HFFc6 (cell line): ENCODE measurements at places on chromosomes 3 and 15. TPM values are rescaled to one million over a fixed set of nuclear protein-coding genes. Genes with fewer than 3 reads are reported as not detected.

GOLGA6L4 gene
- 0.72 to 0.91 TPM (median 0.74 TPM) in 3 replicates for total RNA-seq

CEMIP gene
- total RNA-seq: 4.9 to 49.1 TPM (median 15.9 TPM) in 3 replicates

GRCh38 chr3:188624384-188624783 lies 470.4 kb downstream of the LPP start:
- H3K27ac ChIP-seq: peak overlapping the region; percentile 86
- peak overlapping the region; percentile 66 for H3K4me3 ChIP-seq
- DNase-seq: peak; percentile 75
- H3K27me3 ChIP-seq: peaks cover 2% of the 10 kb centered on the region

- H3K27ac ChIP-seq: peak overlapping the region; percentile 42; the same call in 1 of the 2 replicates
- H3K4me3 ChIP-seq: peak overlapping the region; percentile 73; the same call in 1 of the 2 replicates
- H3K4me1 ChIP-seq: peaks cover 48% of the 10 kb centered on the region
- DNase-seq: no peak
- H3K36me3 ChIP-seq: no peaks in the 10 kb centered on the region
- H3K27me3 ChIP-seq: no peaks in the 10 kb centered on the region
Observed at GRCh38 chr3:152200476-152201420, 68.0 kb upstream of the MBNL1 start.

- H3K4me3 ChIP-seq: peak overlapping the region; percentile 90
- H3K27ac ChIP-seq: peak overlapping the region; percentile 98
- H3K4me1 ChIP-seq: peaks cover 63% of the 10 kb centered on the region
- peak; percentile 85 for DNase-seq
- no peaks in the 10 kb centered on the region; the same call in 1 of the 2 replicates for H3K27me3 ChIP-seq
Observed at GRCh38 chr3:120559242-120560061, 36.7 kb upstream of the NDUFB4 start.

- H3K4me3 ChIP-seq: peak overlapping the region; percentile 72
- H3K4me1 ChIP-seq: peaks cover 67% of the 10 kb centered on the region
Observed at GRCh38 chr3:157081626-157082210, 78.2 kb downstream of the CCNL1 start.

- peaks cover 45% of the 10 kb centered on the region for H3K4me1 ChIP-seq
- peak; percentile 94 for DNase-seq
- H3K36me3 ChIP-seq: peaks cover 7% of the 10 kb centered on the region
- H3K4me3 ChIP-seq: peak overlapping the region; percentile 81
- peak overlapping the region; percentile 87 for H3K27ac ChIP-seq
Observed at GRCh38 chr15:33126559-33127290, 67.8 kb downstream of the FMN1 start.

DNA sequence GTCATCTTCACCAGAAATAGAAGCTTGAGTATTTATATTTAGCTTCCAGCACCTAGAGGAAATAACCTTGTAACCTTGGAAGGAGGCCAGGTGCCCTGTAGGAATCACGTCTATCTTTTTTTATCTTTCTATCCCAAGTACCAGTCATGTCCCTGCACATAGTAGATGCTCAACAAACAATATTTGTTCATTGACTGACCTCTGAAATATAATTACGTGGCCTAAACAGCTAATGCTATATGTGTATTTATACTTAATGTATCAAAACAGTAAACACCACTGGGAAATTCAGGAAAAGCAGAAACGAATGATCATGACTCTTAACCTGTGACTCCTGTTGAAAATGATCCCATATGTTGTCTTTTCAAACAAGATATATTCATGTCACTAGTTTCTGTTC lies 97.9 kb upstream of the ADAMTSL3 start:
- no peaks in the 10 kb centered on the region for H3K36me3 ChIP-seq
- H3K27ac ChIP-seq: no peak overlapping the region
- H3K27me3 ChIP-seq: peaks cover 6% of the 10 kb centered on the region; the same call in 1 of the 2 replicates
- no peak for DNase-seq
- no peak overlapping the region for H3K4me3 ChIP-seq

- H3K27ac ChIP-seq: no peak overlapping the region
- peaks cover 66% of the 10 kb centered on the region for H3K27me3 ChIP-seq
Observed at GRCh38 chr3:184543843-184544512, 17.6 kb upstream of the EPHB3 start.
